ENCODE measurements at places on chromosomes 6 and 20.

- DNase-seq = no peak
These were observed 116.6 kb downstream of the DLL1 start for GRCh38 chr6:170174124-170174770.

GRCh38 chr20:3864518-3864917 is 17.9 kb downstream of the MAVS start:
- DNase-seq = no peak

DNA sequence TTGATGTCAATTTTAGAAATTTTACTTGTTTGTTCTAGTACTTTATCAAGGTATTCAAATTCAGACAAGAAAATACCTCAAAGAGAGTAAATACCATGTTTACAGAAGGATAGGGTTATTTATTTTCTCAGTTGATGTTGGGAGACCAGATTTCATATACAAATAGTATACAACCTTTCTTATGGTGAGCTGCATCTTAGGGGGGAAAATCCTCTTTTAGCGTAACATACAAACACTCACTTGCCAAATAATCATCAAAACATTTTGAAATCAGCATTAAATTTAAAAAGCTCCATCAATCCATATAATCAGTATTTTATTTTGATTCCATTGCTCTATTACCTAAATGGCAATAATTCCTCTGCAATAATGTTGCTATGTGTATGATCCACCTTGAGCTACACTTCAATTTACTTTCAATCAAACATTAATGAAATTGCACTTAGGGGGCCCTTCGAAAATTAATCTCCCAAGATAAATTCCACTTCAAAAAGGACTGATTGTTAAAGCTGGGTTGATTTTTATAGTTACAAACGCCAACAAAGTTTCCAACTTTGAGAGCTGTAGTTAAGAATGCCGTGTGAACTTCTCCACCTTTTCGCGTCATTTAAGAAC is 2.2 kb downstream of the NKX2-4 start:
- no peak for DNase-seq

- no peak for DNase-seq
These were observed 580.9 kb upstream of the FLRT3 start for GRCh38 chr20:14918281-14918680.

- no peak for DNase-seq
These were observed 50.4 kb downstream of the FAM184A start for GRCh38 chr6:119028091-119028490.

DNA sequence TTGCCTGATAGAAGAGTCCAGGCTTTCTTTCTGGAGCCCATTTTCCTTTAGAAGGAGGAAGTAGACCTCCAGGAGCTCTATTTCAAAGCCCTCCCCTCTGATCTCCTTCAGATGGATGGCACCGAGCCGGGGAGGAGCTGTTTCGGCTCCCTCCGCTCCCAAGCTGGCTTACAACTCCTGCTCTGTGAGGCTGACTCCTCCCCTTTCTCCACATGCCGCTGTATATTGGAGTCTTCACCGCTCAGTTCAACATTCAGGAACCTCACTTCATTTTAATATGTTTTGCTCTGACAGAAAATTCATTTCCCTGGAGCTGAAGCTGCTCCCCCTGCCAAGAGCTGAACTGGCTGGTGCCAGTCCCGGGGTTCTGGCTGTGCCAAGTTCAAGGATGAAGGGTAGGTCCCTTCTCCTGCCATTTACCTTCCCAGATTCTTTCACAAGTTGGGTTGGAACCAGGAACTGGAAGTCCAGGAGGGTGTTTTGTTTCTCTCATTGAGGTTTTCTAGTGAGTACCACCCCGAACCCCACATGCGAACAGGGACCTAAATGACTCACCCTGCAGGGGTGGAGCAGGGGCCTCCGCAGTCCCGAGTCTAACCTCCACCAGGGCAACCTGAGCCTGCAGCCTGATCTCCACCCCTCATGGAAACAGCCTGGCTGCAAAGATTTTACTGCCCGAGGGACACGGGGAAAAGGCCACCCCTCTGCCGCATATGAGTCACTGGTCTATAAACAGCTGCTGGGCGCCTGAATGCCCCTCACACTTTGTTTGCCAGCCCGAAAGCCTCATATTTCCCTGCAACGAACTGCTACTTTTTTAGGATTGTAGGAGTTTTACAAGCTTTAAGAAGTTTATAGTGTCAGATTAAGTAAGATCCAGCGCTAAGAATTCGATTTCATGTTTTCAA is 68.6 kb upstream of the FOXA2 start:
- DNase-seq = no peak

DNA sequence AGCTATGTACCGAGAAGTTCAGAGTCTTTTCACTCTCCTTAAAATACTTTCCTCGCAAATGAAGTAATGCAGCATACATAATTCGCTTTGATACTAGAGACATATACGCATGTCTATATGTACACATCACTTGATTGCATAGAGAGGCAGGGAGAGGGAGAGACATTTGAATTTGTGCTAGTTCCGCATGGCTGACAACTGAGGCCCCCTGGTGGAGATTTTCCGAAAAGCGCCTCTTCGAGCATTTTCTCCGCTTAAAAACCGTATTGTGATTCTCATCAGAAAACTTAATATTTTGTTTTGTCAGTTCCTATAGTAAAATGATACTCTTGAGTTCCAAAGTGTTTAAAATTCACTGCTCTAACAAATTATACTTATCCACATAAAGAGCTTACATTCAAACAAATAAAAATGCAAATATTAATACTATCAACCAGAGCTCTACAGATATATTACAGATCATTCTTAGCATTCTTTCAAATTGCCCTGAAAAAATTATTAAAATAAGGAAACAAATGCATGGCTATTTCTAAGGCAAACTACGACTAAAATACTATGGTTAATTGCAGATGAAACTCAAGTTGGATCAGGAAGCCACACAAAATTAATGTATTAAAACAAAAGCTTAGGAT is 637 bp downstream of the MYLK4 start:
- peak; percentile 52 for DNase-seq

GRCh38 chr6:41054511-41054910 is 1.5 kb downstream of the APOBEC2 start:
- no peak for DNase-seq

GRCh38 chr6:57315111-57315510 is 2.3 kb upstream of the PRIM2 start:
- DNase-seq = no peak
